ENCODE measurements at places on chromosomes 2 and 18.

DNA sequence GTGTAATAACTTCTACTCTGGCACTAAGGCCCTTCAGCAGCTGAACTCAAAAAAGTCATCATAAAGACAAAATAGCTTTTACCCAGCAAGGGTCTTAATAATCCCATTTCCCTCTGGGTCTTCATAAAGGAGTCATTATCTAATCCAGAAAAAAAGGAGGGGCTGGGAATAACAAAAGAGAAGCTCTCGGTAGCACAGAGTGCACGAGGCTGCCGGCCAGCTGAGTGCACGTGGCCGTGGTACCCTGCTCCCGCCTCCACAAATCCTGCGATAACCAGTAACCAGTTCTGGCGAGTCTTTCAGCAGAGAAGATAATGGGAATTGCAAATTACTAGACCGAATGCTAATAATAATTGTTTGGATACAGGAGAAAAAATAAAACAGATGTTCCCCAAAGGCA is 7.5 kb downstream of the NRP2 start:
- no peak for DNase-seq

GRCh38 chr18:9437021-9437437 is 38.3 kb upstream of the RALBP1 start:
- no peak for DNase-seq

DNA sequence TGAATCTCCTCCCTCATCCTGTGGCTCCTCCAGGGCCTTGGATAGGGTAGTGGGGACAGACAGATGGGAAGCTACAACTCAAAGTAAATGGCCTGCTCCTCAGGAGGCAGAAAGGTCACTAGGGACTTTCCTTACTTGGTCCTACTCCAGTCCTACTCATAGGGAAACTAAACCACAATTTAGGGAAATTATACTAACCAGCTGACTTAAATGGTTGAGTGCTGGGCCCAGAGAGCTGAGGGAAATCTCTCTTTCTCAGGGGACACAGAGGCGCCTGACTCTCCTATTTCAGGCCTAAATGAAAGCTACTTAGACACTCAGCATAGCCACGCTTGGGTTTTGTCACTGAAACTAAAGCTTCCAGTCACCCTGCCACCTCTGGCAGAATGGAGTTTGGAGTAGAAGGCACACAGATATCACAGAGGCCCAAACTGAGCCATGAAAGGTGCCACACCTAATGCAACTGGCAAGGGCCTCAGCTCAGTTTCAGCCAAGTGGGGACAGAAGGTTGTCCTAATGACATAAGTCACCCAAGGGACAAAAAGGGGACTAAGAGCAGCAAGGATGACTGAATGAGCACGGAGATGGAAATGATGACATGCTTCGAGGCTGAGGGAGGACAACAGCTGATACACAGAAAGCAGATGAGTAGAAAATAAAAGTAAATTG is 24.0 kb downstream of the CERKL start:
- DNase-seq = no peak

DNA sequence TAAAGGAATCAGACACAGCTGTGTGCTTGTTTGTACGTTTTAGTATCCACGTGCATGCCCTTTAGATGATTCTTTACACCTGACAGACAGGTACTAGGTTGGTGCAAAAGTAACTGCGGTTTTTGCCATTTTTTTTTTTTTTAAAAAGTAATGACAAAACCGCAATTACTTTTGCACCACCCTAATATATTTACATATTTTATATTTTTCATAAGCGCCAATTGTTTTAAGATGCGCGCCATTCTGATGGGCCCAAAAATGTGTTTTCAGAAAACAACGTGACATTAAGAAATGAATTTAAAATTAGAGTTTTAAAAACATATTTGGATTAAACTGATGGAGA is 972 bp upstream of the COBLL1 start:
- no peak for DNase-seq

GRCh38 chr2:20052861-20053281 is 1.4 kb upstream of the LAPTM4A start:
- DNase-seq = peak; percentile 62

- DNase-seq = peak; percentile 76
These were observed 113.0 kb upstream of the SLC1A4 start for GRCh38 chr2:64876137-64876647.

- no peak for DNase-seq
These were observed 48.9 kb upstream of the IL1R1 start for GRCh38 chr2:102093662-102094061.

- no peak for DNase-seq
These were observed 633 bp downstream of the NABP1 start for GRCh38 chr2:191678437-191679100.

DNA sequence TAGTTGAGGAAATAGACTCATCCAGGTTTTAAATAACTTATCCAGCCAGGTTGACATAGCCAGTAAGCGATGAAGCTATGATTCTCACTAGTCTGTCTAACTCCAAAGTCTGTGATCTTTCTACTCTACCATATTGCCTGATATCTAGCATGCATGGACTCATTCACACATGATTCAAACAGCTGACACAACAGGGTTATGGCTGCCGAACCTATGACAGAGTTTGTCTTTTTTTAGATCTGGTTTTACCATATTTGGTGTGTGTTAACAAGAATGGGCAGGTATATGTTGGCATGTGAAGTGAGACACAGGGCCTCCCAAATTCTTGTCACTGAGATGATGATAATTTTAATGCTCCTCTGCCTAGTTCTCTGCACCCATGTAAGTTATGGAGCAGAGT is 210.6 kb downstream of the BABAM2 start:
- DNase-seq = no peak

DNA sequence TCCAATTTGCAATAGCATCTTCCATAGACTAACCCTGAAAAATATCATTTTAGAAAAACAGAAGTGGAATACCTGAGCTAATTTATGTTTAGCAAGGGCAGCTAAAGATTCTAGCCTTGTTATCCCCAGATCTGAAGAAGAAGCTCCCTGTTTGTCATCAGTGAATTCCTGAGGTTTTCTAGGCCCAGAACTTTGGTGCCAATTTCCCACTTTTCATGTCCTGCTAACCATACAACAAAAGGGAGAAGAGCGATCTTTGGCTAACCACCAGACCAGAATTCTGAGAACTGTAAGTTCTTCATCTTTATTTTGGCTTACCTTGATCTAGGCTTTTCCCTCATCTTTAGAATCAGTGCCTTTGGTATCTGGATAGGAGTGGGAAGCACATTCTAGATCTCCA is 51.3 kb upstream of the RASGRP3 start:
- no peak for DNase-seq

DNA sequence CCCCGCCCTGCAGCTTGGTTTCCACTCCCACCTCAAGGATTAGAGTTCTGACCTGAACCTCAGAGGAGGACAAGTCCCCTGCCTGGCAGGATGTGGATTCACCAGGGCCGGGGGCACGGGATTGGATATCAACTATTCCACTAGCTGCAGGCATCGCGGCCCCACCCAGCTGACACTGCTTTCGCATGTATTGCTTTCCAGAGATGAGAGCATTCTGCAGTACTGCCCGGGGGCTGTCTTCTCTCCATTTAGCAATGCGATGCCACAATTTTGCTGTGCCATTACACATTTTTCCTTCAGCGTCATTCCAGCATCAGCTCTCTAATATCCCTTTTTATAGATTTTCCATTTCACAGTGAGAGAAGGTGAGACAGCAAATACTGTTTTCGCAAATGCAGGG is 42.0 kb downstream of the CTIF start:
- no peak for DNase-seq

- DNase-seq = no peak
These were observed 289.7 kb downstream of the ZNF385B start for GRCh38 chr2:179571721-179572120.

DNA sequence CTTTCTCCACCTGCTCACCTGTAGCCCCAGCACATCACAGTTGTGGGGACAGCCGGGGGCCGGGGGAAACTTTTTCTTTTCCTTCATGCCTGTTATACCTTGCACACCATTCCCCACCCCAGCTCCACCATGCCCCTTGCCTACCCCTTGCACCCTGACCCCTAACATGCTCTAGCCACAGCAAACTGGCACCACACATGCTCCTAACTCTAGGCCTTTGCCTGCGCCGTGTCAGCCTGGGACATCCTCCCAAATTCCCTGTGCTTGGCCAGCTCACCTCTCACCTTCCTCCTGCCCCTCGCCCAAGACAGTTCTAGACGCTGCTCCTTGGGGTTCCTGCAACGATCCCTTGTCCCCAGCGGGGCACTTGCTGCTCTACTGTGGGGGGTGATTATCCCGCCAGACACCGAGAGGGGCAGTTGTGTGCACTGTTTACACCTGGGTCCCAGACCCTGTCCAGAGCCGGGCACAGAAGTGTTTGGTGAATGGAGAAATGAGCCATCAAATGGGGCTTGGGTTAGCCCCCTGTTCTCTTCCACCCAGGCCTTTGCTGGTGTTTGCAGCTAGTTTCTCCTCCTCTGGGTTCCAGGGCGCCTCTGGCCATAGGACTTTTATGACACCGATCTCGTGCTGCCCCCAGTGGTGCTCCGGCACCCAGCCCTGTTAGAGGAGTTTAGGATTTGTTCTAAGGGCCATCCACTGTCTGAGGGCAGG is 129.8 kb downstream of the CTIF start:
- no peak for DNase-seq

GRCh38 chr2:69305712-69306392 is 81.2 kb downstream of the GFPT1 start:
- no peak for DNase-seq

DNA sequence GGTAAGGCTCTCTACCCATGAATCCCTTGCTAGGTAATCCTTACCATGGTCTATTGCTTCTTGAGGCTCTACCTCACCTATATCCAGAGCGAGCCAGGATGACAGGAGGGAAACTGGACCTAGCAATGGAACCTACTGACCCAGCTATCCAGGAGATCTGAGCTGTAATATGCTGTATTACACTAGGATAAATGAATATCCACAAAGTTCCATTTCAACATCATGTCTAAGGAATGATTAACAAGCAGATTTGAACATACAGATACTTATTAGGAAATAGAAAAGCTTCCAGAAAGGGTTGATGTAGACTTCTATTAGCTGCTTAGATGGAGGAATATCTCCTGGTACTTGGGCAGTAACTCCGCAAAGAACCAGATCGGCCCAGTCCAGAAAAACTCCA is 110.1 kb downstream of the BAZ2B start:
- no peak for DNase-seq

DNA sequence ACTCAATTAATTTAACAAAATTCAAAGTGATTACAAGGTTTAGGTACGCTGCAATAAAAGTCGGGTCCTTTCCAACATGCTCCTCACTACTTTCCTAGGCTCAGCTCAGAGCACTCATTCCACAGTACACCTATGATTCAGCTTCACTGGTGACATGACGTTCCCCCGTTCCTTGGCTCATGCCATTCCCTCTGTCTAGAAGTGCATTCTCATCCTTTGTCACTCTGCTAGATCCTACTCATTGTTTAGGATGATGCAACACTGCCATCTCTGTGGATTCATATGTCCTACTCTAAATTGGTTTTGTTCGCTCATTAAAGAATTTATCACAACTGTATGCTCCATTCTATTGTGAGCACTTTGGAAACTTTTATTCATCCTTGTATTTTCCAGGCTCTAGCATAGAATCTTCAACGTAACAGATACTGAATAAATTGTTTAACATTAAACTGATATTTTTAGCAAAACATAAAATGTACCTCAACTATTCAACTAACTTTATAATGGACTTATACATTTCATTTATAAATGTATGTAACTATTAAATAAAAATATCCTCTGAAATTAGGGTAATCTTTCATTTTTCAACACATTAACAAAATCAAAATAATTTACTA is 78.6 kb downstream of the FAM228A start:
- DNase-seq = no peak

- DNase-seq = no peak
These were observed 79.7 kb downstream of the ZDBF2 start for GRCh38 chr2:206354129-206354528.
